ENCODE measurements at places on chromosomes 12 and 14. TPM values are rescaled to one million over a fixed set of nuclear protein-coding genes. Genes with fewer than 3 reads are reported as not detected.

DNA sequence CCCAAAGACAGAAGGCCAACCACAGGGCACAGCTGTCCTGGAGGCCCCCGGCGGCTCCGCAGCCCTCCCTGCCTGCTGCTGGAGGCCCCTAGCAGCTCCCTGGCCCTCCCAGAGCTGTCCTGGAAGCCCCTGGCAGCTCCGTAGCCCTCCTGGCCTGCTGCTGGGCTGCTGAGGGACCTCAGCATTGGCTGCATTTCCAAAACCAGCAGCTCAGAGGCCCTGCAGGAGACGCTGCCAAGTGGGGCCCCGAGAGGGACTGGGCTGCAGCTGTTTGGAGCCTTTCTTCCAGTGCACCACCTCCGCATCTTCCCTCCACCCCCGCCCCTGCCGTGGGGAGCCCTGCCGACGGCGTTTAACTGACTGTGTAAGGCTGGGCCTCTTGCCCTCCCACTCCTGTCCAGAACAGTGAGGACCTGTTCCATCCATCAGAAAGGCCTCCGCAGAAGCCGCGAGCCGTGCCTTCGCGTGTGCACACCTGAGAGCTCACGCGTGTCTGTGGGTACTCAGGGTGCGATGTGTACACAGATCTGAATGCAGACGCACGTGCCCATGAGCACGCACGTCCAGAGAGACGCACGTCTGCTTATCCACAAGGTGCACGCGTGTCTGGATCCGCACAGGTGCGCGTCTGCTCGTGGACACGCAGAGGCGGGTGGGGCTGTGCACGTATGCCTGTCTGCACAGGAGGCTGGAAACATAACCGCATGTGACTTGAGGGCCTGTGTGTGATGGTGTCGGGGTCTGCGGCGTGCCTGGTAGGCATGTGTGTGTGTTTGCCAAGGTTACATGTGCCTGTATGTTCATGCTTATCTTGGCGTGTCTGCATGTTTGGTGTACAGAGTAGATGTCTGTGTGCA, 57.0 kb upstream of the FBRSL1 start:
- no peak for DNase-seq

Gene SLC10A1
- total RNA-seq, result not detected

Gene C14orf180
- 1.4 TPM for total RNA-seq

Gene LTBR
- 92.5 TPM for total RNA-seq

Data from posterior vena cava (tissue), 2 donors.